ENCODE measurements at places on chromosomes 2 and 18.

- DNase-seq: no peak
Measured at GRCh38 chr2:60472663-60473289, 80.7 kb downstream of the BCL11A start.

- DNase-seq: no peak
Measured at GRCh38 chr18:24197412-24197811, 58.5 kb downstream of the CABYR start.

GRCh38 chr2:3535794-3536681 is 16.7 kb upstream of the ADI1 start:
- no peak for DNase-seq

GRCh38 chr2:79025421-79025820 is at the start of gene REG3G:
Gene REG3G (plus strand): TSS chr2:79025702. CDS start chr2:79026094, 392 bp downstream.
- no peak for DNase-seq

- no peak for DNase-seq
Measured at GRCh38 chr2:131577812-131578211, 50.1 kb downstream of the CCDC74A start.
